ENCODE measurements at places on chromosomes 4 and X. TPM values are rescaled to one million over a fixed set of nuclear protein-coding genes. Genes with fewer than 3 reads are reported as not detected.

GRCh38 chrX:118644378-118644777 is 83.0 kb upstream of the IL13RA1 start:
- DNase-seq = no peak

DNA sequence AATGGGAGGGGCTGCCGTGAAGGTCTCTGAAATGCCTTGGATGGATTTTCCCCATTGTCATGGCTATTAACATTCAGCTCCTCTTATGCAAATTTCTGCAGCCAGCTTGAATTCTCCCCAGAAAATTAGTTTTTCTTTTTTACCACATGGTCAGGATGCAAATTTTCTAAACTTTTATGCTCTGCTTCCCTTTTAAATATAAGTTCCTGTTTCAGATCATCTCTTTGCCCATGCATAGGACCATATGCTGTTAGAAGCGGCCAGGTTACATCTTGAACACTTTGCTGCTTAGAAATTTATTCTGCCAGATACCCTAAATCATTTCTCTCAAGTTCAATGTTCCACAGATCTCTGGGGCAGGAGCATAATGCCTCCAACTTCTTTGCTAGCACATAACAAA is 13.8 kb upstream of the CLDN34 start:
- DNase-seq = no peak

DNA sequence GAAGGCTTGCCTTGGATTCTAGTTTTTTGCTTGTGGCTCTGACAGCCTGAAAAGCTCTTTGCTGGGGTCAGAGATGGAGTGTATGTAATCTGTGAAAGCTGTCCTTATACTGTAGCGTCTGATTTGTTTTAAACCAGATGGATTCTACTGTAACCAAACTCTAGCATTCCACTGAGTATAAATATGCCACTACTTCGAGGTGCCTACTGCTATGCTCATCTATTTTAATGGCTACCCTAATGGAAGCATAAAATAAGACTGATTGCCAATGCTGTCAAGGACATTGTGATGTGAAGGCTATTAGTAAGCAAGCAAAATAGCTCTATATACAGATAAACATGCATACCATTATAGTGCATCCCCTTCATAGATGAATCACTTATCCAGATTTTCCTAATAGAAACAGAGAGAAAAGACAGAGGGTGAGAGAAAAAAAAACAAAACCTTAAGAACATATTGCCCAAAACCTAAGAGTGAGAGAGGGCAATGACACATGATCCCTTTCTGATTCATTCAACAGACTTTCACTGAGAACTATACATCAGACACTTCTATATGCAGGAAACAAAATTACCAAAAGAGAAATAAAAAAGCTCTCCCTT is 1025.8 kb upstream of the LCORL start:
- no peak for DNase-seq

DNA sequence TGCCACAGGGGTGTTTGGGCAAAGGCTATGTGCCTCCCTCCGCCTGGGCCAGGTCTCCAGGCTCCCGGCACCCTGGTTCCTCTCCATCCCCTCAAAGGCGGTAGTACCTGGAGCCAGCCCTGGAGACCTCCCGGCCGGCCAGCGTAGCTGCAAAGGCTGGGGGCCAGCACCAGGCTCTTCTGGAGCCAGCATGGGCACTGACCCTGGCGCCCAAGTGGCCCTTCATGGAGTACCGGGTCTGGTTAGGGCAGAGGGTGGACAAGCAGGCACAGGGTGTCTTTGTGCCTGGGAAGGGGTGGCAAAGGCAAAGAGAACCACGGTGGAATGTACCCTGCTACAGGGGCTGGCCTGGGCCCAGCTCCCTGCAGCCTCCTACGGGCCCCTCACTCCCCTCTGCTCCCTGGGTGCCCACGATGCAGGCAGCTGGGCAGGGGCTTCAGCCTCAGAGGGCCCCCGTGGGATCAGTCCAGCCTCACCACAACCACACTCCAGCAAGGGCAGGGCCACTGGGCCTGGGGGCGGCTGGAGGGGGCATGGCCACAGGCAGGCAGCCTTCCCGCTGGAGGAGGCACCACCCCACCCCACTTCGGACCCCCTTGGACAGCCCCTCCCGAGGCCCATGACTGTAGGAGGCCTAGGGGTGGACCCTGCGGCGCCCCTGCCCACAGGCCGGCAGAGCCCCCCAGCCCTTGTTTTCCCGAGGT is 112.9 kb upstream of the NKX1-1 start:
- DNase-seq = no peak

DNA sequence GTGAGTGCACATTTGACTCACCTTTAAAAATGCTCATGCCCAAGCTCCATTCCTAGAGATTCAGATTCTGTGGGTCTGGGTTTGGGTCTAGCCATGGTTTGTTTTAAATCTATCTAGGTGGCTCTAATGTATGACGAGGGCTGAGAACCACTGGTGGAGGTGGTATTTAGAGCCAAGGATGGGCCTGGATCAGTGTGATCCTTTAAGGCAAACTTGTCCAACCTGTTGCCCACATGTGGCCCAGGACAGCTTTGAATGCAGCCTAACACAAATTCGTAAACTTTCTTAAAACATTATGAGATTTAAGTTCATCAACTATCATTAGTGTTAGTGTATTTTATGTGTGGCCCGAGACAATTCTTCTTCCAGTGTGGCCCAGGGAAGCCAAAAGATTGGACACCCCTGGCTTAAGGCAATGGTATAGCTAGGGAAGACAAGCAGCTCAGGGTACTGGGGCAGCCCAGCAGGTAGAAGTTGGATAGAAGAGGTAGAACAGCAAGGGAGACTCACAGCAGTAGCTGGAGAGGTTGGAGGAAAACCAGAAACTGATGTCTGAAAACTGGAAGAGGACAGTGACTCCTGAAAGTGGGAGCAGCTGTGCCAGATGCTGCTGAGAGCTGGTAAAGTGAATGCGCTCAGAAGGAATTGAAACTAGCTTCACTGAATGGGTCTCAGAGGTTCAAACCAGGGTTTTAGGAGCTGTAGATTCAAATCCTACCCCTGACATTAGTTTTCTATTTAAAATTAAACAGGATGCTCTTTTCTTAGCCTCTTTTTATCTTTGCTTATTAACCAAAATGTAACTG is 18.2 kb downstream of the ADD1 start:
- no peak for DNase-seq

The TEX13B gene
- total RNA-seq = not detected

The KIAA0232 gene
- 15.5 TPM for total RNA-seq

The SLC49A3 gene
- total RNA-seq = 2.3 TPM

The FOXO4 gene
- 10.1 TPM for total RNA-seq

DNA sequence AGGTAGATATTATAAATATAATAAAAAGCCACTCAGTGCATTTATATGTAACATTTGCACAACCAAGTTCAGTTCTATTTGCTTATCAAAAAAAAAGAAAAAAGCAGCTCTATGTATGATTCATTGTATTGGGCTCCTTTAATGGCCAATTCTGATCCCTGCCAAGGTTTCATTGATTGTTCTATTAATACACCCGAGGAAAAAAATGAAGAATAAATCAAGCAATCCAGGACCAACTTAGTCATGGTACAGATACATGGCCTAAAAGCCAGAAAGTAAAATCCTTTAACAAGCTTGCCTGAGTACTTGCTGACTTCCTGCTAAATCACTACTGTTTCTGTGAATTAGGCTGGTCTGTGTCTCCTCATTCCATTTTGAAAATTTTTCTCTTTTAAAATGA is 77.6 kb upstream of the PCDH7 start:
- no peak for DNase-seq

DNA sequence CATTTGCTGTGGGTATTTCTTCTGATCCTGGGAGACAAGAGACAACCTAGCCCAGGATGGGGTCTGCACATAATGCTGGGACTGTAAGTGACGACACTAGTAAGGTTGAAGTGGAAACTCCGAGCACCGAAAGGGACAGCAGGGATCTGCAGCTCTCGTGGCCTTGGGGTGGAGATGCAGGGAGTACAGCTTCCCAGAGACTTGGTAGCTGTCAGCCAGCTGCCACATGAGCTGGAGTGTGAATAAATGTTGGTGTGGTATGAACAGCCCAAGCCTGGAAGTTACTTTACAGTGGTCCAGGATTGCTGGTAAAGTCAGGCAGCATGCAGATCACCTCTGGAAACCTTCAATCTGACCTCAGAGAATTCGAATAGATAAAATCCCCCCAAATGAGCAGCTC is 97.6 kb downstream of the FAM193A start:
- DNase-seq = no peak
